Smooth muscle cell of the umbilical artery (primary cell): ENCODE measurements at places on chromosomes 1 and 21. TPM values are rescaled to one million over a fixed set of nuclear protein-coding genes. Genes with fewer than 3 reads are reported as not detected.

TEX35 gene
- not detected in 2 replicates for total RNA-seq

TEX38 gene
- not detected in 2 replicates for total RNA-seq

MPC2 gene
- total RNA-seq = 14.3 and 15.4 TPM in 2 replicates

CD247 gene
- total RNA-seq = not detected in 2 replicates

KRTAP13-2 gene
- total RNA-seq = not detected in 2 replicates

MFAP2 gene
- total RNA-seq = 34.6 and 44.5 TPM in 2 replicates

FCAMR gene
- total RNA-seq = not detected in 2 replicates

FCRLA gene
- 0.59 and 0.83 TPM in 2 replicates for total RNA-seq

MIXL1 gene
- not detected in 2 replicates for total RNA-seq
